ENCODE measurements at places on chromosomes 7 and 10.

GRCh38 chr7:47550788-47551470, 31.0 kb downstream of the TNS3 start:
- DNase-seq = no peak

GRCh38 chr7:155844526-155844925, 32.3 kb upstream of the SHH start:
- DNase-seq = no peak

DNA sequence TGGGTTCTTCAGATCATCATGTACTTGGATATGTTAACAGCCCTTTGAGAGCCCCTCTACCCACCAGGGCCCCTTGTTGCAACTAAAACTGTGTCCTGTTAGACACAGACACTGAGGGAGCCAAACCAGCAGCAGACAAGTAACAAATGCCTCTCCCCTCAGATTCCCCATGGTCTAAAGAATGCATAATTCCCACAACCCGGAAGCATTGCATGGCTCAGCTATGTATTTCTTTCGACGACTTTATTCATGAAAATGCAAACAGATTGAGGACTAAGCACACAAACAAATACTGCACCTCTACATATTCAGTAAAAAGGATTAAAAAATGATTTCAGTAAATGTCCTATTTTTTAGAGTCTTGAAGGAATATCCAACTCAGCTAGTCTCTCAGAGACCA, 70.1 kb upstream of the HECW1 start:
- no peak for DNase-seq

- peak; percentile 53 for DNase-seq
Measured at GRCh38 chr7:46485481-46486065, 564.5 kb upstream of the IGFBP3 start.

GRCh38 chr10:130472236-130472635, 336.0 kb downstream of the GLRX3 start:
- DNase-seq = no peak

GRCh38 chr7:88226886-88227516, 7.2 kb upstream of the SRI start:
- no peak for DNase-seq

DNA sequence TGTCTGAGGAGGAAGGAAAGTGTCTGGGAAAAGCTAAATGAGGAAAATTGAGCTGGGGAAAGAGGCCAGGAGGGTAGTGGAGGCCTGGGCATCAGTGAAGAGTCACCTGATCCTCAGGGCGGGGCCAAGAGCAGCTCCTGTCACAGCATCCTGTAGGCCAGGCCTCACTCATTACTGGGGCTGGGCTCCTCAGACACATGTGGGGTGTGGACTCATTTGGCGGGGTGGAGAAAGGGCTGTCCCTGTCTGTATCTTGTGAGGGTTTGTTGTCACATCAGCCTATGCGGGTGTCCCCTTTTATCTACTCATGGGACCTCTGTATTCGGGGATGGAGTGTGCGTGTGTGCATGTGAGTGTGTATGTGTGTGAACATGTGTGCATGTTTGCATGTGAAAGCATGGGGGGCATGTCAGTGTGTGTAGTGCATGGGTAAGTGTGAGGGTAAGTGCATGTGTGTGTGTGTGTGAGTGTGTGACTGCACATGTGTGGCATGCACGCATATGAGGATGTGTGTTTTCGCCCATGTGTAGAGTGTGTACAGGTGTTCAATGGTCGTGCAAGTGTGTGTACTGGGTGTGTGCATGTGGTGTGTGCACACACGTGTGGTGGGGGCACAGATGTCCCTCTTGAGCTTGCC, 67.8 kb downstream of the RAMP3 start:
- DNase-seq = no peak

- peak; percentile 25 for DNase-seq
Measured at GRCh38 chr7:135856356-135857144, 107.9 kb upstream of the FAM180A start.

- peak; percentile 40 for DNase-seq
Measured at GRCh38 chr10:49579621-49580020, 30.5 kb upstream of the SLC18A3 start.

DNA sequence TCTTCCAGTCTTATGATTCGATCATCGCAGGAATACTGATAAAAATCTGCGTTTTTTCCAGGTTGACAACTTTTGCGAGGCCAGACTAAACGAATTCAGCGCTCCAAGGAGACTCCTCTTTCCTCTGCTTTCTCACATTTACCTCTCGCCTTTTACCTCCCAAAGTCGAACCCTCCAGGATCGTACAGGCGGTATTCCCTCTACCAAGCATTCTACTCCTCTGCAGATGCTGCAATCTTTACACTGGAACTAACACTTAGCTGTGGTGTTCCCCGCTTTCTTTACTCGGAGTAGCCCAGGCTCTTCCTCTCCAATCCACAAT, 449 bp downstream of the NUDT5 start:
- DNase-seq = no peak

DNA sequence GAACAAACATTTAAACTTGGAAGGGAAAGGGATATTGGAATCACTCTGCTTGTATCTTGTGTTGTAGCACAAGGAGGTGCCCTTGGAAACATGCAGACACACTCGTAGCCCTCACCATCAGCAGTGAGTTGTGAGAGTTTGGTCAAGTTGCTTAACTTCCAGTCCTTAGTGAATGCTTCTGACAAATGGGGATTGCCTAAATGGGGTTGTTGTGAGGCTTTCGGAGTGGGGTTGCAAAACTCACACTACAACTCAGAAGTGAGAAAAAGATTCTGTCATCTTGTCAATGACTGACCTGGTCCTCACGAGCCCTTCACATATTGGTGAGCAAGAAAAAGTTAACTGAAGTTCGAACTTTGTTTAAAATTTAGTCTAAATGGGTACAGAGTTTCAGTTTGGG, 29.0 kb upstream of the GSDME start:
- no peak for DNase-seq

GRCh38 chr7:149598721-149599308, 101.2 kb upstream of the ZNF746 start:
- DNase-seq = peak; percentile 55

- no peak for DNase-seq
Measured at GRCh38 chr10:114654822-114655575, 3.1 kb downstream of the ABLIM1 start.

DNA sequence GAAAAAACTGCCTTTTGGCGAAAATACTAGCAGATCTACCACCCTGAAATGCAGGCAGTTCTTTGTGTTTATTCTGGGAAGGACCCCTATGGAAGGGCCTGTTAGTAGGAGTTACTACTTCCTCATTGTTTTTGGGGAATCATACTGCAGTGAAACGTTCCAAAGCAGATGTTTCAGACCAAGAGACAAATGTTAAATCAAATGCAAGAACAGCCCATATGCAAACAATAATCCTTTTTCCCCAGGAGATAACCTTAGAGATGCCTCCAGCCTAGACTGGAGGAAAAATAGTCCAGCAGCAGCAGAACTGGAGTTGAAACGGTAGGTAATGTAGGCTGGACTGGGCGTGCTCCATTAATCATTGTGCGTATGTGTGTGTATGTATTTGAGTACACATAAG, 65.9 kb upstream of the VWDE start:
- DNase-seq = no peak

DNA sequence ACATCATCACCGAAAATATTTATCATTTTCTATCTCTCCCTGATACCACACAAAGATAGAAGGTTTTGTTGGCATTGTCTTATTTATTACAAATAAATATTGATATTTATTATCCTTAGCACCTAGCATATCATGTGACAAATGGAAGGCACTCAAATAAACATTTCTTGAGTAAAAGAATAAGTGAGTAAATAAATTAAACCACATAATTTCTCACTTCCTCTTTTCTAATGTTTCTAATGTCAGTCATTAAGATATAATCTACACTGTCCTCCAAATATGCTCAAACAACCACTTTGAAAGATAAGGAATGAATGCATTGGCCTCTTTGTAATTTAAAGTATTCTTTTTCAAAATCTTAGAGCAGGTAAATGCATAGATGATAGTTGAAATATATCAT, 1027.8 kb upstream of the LRRTM3 start:
- no peak for DNase-seq

DNA sequence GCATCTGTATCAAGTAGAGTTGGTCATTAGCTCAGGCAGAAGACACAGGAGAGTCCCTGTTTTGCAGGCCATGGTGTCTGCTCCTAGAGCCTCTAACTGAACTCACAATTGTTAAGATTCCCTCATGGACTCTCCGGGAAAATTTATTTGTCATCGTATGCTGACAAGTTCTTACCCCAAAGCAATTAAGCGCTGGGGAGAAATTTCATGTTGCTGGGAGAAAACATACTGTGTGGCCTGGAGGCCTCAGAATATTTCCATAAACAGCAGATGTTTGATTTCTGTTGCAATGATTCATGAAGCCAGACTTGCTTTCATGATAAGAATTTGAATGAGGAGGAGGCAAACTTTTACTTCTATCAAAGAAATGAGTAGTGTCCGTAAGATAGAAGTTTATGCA, 583.2 kb downstream of the GATA3 start:
- no peak for DNase-seq

DNA sequence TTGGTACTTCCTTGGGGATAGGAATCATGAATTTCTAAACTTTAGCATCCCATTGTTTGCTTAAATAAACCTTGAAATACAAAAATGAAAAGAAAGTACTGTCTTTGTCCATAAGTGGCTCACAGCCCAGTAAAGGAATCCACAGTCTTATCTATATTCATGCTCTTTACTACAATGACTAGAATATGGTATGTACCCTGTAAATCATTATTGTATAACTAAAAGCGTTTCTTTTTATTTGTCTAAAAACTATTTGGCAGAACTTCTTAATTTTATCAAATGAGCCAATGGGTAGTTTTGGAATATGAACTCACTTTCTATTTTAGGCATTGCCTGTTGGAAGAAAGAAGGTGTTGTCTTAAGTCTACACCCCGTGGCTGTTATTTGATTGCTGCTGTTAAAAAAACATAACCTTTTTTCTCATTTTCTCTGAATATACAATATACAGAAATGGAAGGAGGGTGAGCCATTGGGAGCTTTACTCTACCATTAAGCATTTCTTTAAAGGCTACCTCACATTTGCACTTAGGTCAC, 12.4 kb upstream of the STRIP2 start:
- DNase-seq = no peak

DNA sequence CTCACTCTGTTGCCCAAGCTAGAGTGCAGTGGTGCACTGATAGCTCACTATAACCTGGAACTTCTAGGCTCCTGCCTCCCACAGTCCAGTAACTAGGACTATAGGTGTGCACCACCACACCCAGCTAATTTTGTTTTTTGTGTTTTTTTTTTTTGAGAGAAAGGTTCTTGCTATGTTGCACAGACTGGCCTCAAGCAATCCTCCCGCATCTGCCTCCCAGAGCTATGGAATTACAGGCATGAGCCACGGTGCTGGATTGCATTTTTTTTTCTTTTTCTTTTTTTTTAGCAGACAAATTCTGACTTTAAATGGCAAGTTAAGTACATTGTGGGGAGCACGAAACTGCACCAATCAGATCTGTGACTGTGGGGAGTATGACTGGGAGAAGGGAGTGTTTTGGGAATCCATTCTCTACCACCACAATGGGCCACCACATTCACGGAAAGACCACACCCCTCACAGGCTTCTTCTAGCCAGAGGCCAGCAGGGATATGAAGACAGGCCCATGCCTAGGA, 58.1 kb upstream of the MSMB start:
- no peak for DNase-seq

DNA sequence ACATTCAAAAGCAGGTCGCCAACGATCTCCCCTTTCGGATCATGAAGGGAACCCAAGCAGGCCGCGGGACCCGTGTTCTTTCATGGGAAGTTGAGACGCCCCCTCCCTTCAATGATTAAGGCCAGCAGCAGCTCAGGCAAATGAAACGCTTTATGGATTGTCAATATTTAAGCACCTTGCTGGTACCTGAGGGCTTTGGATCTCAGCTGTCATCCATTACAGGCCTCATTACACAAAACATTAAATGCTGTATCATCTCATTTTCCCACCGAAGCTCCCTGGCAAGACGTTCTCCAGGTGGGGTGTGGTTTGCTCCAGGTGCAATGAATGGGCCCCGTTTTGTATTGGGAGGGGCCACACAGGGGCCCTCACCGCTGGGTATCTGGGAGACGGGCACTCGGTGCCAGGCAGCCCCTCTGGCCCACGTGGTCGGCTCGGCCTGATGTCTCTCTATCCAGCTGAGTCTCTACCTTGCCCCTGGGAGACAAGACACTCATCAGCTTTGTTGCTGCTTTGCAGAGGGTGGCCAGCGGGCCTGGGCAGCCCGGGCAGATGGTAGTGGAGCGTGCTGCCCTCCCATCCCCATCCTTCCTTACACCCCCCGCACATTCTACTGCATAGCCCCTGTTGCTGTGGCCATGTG, 456.1 kb upstream of the FOXK1 start:
- no peak for DNase-seq

DNA sequence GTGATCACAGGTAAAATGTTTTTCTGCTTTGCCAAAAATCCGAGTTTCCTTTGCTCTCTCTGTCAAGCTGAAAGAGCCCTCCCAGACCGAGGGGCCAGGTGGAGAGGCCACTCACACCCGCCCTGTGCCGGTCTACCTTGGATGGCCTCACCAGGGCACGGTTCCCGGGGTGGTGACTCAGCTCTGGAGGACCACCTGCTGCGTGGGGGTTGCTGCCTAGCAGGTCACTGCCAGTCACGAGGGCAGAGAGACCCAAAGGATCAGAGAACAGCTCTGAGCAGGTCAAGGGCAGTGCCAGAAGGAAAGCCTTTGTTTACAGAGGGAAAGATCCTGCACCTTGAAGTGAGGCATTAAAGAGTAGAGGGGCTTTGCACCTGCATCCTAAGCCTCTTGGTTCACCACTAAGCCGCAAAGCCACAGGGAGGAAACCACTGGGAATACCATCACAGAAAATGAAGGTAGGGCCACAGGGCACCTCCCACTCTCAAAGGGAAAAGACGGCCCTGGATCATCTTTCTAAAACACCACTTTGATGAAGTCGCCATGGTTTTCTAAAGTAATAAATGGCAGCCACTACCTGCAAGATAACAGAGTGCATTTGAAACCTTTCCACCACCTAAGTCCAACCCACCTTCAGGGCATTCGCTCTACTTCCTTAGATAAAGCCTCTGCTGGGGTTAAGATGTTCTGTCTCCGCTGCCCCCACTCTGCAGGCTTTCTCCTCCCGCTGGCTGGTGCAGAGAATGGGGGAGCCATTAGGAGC, 160.3 kb upstream of the KLF14 start:
- DNase-seq = no peak

- no peak for DNase-seq
Measured at GRCh38 chr10:5518143-5518542, 6.6 kb upstream of the CALML3 start.
